ENCODE measurements at places on chromosomes 5 and 9. TPM values are rescaled to one million over a fixed set of nuclear protein-coding genes. Genes with fewer than 3 reads are reported as not detected.

The ADRA1B gene
- total RNA-seq: 53.3 TPM

The BARHL1 gene
- not detected for total RNA-seq

GRCh38 chr5:179279347-179280094 lies 65.7 kb downstream of the ADAMTS2 start:
- DNase-seq: no peak

GRCh38 chr5:14405267-14405666 lies 176.3 kb upstream of the OTULINL start:
- no peak for DNase-seq

- DNase-seq: no peak
Observed at GRCh38 chr5:126499853-126500342, 76.7 kb downstream of the GRAMD2B start.

GRCh38 chr9:133186736-133187135 lies 22.3 kb downstream of the OBP2B start:
- DNase-seq: no peak

DNA sequence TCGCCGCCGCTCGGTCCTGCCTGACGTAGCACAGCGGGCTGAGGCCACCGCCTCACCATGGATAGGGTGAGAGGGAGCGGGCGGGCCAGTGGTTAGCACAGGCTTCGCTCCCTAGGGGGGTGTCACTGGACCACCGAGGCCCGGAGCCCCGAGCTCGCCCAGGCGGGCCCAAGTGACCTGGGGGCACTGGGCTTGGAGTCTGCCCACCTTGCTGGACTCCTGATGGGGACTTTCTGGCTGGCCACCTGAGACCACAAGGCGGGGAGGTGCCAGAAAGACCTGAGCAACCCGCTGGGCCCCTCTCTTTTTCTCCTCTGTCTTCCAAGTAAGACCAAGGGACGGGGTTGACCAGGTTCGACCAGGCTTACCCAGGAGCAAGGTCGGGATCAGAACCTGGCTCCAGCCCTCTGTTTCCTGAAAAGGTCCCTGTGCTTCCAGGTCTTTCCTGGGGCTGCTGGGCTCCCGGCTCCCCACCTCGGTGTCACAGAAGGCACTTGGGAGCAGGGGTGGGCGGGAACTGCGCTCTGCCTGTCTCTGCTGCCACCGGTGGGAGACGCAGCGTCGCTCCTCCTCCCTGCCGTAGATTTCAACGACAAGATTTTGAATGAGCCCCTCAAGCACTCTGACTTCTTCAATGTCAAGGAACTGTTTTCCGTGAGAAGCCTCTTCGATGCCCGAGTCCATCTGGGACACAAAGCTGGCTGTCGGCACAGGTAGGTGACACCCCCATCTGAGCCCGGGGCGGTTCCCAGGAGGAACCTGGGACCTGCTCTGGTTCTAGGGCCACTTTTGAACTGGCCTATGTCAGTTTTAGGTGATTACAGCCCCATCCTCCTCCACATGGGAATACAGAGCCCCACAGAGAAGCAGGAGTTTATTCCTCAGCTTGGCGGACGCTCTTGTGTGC lies 1.0 kb downstream of the MRPS2 start:
- no peak for DNase-seq

- no peak for DNase-seq
Observed at GRCh38 chr5:145347026-145347616, 488.0 kb downstream of the PRELID2 start.

DNA sequence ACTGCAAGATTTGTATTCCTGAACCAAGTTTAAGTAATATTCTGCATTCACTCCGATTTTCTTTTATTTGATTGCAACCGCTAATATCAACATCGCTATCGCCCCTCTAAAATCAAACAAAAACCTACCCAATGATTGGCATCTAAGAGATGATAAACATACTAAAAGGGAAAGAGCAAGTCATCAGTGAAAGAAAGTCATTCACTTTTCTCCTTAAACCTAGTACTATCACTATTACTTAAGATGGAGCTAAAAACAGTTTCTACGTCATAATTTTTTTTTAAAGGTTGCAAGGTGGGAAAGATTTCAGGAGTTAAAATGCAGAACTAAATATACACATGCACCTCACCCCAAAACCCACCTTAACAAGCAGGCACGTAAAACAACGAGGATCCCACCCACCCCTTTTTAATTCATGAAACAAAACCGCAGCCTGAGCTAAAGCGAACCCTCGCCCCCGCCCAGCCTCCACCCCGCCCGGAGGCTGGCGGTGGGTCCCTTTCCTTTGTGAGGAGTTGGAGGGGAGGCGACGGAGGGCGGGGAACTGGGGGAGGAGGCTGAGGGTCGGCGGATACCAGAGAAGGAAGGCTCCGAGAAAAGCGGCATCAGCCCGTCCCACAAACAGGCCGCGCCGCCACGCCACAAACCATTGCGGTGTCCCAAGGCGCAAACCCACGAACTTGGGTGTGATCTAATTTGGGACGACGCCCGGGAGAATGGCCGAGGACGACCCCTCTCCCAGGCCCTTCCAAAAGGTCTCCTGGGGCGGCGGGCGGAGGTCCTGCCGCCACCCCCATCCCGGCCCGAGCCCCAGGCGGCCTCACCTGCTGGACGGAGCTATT lies 861 bp downstream of the UBQLN1 start:
- DNase-seq: peak; percentile 3

GRCh38 chr9:82949203-82949602 lies 113.7 kb downstream of the RASEF start:
- DNase-seq: no peak

DNA sequence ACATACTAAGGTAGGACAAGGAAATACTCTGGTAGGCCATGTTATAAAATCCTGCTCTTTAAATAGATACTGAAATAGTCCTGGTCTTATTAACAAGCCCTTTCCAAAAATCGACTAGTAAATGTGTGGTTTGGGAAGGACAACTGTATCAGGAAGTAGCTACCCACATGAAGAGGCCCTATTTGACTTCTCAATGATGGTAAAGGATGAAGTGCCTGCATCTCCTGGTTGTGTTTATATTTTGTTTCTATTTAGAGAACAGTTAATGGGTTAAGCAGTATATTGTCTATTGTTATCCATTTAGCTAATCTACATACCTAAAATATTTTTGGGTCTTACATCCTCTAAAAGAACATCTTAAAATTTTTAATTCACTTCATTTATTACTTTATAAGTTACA lies 12.5 kb downstream of the GDF9 start:
- DNase-seq: no peak
